IMR-90 (cell line): ENCODE measurements at places on chromosomes 5 and 9. TPM values are rescaled to one million over a fixed set of nuclear protein-coding genes. Genes with fewer than 3 reads are reported as not detected.

DNA sequence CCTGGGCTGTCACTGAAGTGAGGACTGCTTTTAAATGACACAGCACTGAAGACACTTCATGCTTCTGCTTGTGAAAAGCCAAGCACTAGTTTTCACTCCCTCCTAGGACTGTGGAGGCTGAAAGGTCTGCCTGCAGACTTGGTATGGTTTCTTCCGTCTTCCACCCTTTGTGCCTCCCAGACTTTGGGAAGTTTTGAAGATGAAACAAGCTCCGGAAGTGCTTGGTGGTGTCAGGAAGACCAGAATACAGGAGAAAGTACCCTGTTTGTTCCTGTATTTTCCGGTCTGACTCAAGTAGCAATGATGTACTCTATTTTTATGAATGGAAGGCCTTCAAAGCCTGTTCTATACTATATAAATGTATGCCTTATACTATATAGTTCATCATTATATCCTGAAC is 222.7 kb downstream of the PDZD2 start:
- no peak for DNase-seq

- no peak for DNase-seq
Measured at GRCh38 chr9:23380821-23381220, 445.2 kb downstream of the ELAVL2 start.

GRCh38 chr5:72788866-72789505 is 27.5 kb upstream of the TNPO1 start:
- DNase-seq = peak; percentile 8

GRCh38 chr9:78697618-78698017 is 400.7 kb downstream of the PSAT1 start:
- no peak for DNase-seq

GRCh38 chr9:101705135-101705661 is 33.2 kb downstream of the GRIN3A start:
- DNase-seq = no peak

- no peak for DNase-seq
Measured at GRCh38 chr5:76683816-76684731, 31.9 kb upstream of the F2R start.

- DNase-seq = no peak
Measured at GRCh38 chr5:174903172-174903732, 178.9 kb downstream of the MSX2 start.

DNA sequence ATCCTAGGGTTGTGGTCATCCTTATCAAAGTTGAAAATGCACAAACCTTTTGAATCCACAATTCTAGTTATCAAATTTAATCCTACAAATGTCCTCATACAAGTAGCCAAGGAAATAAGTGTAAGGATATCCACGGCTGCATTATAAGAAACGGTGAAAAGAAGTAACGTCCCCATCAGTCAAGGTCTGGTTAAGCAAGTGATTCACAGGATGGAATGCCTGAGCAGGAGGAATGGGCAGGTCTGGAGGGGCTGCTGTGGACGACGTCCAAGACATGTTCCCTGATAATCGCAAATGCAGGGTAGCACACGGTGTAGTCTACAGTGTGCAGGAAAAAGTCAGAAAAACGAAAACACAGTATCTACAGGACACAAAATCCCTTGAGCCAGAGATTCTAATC is 118.6 kb downstream of the ADAMTS2 start:
- no peak for DNase-seq

DNA sequence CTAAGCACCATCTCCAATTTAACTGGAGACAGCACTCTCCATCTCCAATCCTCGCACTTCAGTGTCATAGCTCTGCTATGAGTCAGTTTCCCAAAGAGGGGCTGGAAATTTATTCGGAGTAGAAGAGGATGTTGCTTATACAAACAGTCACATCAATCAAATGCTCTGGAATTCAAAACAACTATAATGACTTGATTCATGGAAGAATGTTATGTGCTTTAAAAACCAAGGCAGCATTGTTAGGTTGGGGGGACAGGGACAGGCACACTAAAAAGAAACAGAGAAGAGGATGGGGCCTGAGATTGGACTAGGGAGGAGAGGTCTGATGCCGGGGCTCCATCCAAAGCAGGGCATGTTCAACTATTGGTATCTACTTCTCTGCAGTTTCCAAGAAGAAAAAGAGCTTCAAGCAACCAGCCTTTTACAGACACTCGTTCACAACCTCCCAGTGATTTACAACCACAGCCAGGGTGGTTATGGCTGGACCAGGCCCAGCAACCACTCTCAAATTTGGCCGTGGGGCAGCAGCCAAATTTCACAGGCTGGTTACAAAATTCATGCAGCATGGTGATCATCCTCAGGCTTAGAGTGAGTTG is 117.5 kb upstream of the ZNF366 start:
- DNase-seq = peak; percentile 76

Gene ZFAND5
- total RNA-seq = 35.8 and 53.3 TPM in 2 replicates

Gene WNK2
- not detected in 2 replicates for total RNA-seq
